ENCODE measurements at places on chromosomes 5 and 9. TPM values are rescaled to one million over a fixed set of nuclear protein-coding genes. Genes with fewer than 3 reads are reported as not detected.

- DNase-seq = no peak
These were observed 3.0 kb upstream of the TMEM210 start for GRCh38 chr9:137174722-137175293.

- DNase-seq = no peak
These were observed 248.2 kb downstream of the MAN2A1 start for GRCh38 chr5:109937951-109938350.

DNA sequence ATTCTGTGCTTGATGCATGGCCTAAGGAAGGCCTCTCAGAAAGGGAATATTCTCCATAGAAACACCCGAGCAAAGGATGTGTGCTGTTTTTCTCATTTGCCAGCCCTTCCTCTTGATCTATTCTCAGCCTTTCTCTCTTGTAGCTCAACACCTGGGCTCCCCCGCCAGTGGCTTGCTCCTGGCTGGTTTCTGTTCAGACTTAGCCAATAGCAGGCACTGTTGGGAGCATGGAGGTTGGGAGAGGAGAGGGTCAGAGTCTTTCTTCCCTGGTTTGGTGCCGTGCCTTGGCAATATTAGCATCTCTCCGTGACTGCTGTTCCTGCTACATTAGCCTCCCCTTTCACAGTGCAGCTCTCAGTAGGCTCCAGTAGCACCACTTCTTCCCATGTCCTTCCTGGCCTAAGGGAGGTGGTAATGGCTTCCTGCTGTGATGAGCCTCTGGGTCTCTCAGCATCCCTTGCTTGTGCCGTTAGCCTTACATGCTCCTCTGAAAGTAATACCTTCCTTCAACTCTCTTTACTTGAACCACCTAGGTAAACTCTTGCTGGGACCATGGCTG lies 269.7 kb upstream of the GAS1 start:
- no peak for DNase-seq

IL9 gene
- not detected for total RNA-seq

SV2C gene
- 3.4 TPM for total RNA-seq

GRCh38 chr9:129919841-129920240 lies 84.6 kb downstream of the USP20 start:
- no peak for DNase-seq

- no peak for DNase-seq
These were observed 118.4 kb upstream of the PRSS3 start for GRCh38 chr9:33676746-33677505.

Measured in vagina (tissue), 2 donors.